ENCODE measurements at places on chromosomes 11 and 22.

DNA sequence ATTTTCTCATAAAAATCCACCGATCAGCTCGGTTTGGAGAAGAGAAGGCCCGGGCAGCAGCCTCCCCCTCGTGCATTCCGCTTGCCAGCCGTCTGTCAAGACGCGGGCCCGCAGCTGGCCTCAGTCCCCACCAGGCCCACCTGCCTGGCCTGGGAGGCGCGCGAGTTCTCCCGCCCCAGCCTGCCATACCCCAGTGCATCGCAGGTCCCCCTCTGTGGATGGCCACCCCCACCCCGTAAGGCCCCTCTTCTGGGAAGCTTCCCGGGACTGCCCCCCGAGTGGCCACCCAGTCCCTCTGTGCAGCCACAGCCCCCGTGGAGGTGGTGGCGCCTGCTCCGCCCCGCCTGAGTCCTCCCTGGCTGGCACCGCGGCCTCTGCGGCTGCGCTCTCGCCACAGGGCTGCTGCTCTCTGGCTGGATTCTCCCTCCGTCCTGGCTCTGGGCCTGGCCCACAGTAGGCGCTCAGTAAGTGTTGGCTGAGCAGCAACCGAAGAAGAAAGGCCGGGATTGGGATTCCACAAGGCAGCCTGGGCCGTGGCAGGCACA, 74.0 kb upstream of the TCF20 start:
- peak; percentile 37 for DNase-seq

- peak; percentile 35 for DNase-seq
Observed at GRCh38 chr22:42644422-42645340, 4.3 kb upstream of the ATP5MGL start.

- DNase-seq = no peak
Observed at GRCh38 chr22:26161746-26162145, 7.5 kb upstream of the SEZ6L start.

DNA sequence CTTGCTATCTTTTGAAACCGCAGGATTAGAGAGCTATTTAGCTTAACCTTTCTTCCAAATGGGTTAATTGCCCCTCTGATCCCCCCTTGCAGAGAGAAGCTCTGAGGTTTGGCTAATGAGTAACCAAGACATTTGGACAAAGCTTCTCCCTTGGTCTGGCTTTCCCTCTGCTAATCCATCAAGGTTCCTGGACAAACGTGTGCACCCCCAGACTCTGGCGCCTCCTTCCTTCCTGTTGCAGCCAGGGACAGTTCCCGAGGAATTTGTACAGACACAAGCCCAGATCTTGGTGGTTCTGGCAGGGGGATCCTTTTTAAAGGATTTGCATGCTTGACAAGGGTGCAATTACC, 1.6 kb downstream of the KIAA1671 start:
- peak; percentile 60 for DNase-seq

GRCh38 chr11:35747668-35748067, 85.1 kb downstream of the TRIM44 start:
- DNase-seq = no peak

DNA sequence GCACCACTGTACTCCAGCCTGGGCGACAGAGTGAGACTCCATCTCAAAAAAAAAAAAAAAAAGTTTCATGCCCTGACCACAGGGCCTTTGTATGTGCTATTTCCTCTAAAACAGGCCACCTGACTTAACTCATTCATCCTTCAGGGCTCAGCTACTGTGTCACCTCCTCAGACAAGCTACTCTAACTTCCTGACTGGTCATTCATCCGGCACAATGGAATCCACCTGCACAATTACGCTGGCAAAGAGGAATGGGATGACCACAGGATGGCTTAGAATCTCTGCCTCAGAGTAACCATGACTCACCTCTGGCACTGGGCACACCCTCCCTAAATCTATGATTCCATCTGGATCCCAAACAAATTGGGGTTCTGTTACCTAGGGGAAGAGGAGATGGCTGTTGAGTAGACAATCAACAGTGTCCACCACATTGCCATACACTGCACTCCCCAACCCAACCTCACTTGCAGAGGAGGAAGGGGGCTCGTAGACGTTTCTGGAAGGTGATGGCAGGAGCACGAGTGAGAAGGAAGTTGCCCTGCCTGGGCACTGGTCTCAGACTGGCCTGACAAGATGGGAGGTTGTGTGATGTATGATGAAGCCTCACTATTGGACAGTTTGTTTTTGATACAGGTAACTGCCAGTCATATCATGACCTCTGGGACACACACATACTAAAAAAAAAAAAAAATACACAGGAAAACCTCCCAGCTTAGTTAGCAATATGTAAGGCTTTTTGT, 22.8 kb upstream of the HMOX1 start:
- DNase-seq = no peak

GRCh38 chr11:63680834-63681320, 423 bp upstream of the RTN3 start:
- DNase-seq = peak; percentile 35

- peak; percentile 41 for DNase-seq
Observed at GRCh38 chr11:18005376-18006129, 7.3 kb downstream of the SERGEF start.

GRCh38 chr11:25576320-25576719, 755.6 kb upstream of the ANO3 start:
- DNase-seq = no peak

- no peak for DNase-seq
Observed at GRCh38 chr11:3840004-3840869, 522 bp downstream of the RHOG start.

Data from amniotic epithelial cell (primary cell).